Activated T-helper 2 cell treated with anti-CD3 and anti-CD28 coated beads, Interferon-gamma antibody, Interleukin-2, Interleukin-4, amounts not matched to agents 10 μg/mL and 5 μg/mL and 100 μg/mL, durations not matched to agents 14 hours and 24 hours and 36 hours (primary cell): ENCODE measurements at places on chromosomes 13 and 19. TPM values are rescaled to one million over a fixed set of nuclear protein-coding genes. Genes with fewer than 3 reads are reported as not detected.

KLK14 gene
- 0.44 and 0.52 TPM in 2 replicates for total RNA-seq

LYPD3 gene
- total RNA-seq = 2.5 and 3.0 TPM in 2 replicates

GPR4 gene
- not detected in 2 replicates for total RNA-seq

NLRP7 gene
- total RNA-seq = not detected in 2 replicates

BCAM gene
- total RNA-seq = not detected in 2 replicates

MEDAG gene
- not detected in 2 replicates for total RNA-seq

GRCh38 chr13:51541037-51541436 lies 43.2 kb upstream of the WDFY2 start:
- H3K4me1 ChIP-seq = peaks cover 10% of the 10 kb centered on the region
- peaks cover 9% of the 10 kb centered on the region for H3K27me3 ChIP-seq
- no peak overlapping the region for H3K4me3 ChIP-seq
- DNase-seq = no peak
- no peaks in the 10 kb centered on the region for H3K36me3 ChIP-seq
- no peak overlapping the region for H3K27ac ChIP-seq

DNA sequence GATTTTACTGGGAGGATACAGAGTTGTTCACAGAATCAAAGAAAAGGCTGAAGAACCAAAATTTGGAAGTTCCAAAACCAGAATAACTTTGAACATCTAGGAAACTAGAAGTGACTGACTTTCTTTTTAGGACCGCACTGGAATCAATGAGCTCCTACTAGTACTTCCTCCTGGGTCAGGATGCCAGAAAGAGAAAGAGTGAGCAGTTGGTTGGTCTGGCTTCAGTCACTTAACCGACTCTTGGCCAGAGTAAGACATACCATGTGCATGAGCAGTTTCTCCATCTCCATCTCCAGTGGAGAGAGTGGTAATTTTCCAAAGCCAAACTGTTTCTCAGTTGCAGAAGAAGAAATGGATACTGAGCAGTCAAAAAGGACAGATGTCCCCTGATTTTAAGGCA lies 27.1 kb upstream of the MTUS2 start:
- no peak overlapping the region for H3K27ac ChIP-seq
- H3K4me3 ChIP-seq = no peak overlapping the region
- DNase-seq = no peak
- no peaks in the 10 kb centered on the region for H3K36me3 ChIP-seq

DNA sequence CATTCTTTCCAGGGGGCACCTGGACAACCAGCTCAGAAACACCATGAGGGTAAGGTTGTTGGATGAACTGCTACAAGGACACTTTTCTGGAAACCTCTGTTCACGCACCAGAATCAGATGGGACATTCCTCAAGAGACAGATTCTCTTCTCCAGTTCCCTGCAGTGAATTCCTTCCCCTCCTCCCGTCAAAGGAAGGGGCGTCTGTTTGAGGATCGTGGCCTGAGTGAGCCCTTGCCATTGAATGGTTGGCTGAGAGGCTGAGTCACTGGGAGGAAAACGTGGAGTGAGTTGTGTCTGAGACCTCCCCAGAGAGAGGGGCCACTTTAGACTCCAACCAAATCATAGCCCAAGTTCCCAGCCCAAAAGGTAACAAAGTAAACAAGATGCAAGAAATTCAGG lies 79.4 kb upstream of the ZNF507 start:
- no peaks in the 10 kb centered on the region for H3K27me3 ChIP-seq
- H3K27ac ChIP-seq = no peak overlapping the region
- no peak overlapping the region for H3K4me3 ChIP-seq
- no peak for DNase-seq

DNA sequence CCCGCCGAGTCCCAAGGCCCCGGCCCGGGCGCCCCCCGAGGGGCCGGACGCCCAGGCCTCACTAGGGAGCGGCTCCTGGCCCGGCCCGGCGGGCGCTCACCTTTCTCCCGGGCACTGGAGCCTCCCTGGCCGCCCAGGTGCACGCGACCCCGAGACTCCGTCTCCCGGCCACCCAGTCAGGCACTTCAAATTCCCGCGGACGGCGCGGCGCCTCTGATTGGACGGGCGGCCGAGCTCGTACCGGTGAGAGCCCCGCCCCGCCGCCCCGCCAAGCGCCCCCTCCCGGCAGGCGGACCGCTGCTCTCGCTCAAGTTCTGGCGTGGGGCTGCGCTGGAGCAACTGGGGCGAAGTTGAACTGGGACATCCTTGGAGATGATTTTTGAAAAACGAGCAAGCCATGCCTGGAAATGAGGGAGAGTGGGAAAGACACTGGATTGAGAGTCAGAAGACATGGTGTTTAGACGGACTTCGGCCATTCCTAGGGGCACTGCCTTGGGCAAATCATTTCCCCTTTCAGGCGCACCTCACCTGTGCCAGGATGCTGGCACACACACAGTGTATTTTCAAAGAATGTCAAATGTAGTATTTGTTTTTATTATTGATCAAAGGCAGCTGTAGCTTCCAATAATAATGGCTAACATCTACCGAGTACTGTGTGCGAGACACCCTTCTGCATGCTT lies 485.3 kb downstream of the UQCRFS1 start:
- H3K4me3 ChIP-seq = no peak overlapping the region
- H3K27me3 ChIP-seq = peaks cover 23% of the 10 kb centered on the region
- H3K36me3 ChIP-seq = no peaks in the 10 kb centered on the region
- DNase-seq = peak; percentile 51

DNA sequence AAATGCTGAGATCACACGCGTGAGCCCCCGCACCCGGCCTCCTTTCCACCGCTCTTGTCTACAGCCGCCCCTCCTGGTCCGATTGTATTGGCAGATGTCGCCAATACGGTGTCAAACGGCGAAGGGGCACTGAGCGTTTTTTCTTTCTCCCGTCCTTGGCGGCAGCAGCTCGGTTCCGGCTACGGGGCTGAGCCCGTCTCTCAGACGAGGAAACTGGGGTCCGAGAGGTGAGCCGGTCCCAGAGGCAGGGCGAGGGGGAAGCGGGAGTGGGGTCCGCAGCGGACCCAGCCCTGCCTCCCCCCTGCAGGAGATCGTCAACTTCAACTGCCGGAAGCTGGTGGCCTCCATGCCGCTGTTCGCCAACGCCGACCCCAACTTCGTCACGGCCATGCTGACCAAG lies 20.4 kb downstream of the POLRMT start:
- no peak for DNase-seq
- no peak overlapping the region for H3K4me3 ChIP-seq
- H3K36me3 ChIP-seq = peaks cover 22% of the 10 kb centered on the region
- peaks cover 11% of the 10 kb centered on the region for H3K4me1 ChIP-seq
- H3K27me3 ChIP-seq = no peaks in the 10 kb centered on the region

DNA sequence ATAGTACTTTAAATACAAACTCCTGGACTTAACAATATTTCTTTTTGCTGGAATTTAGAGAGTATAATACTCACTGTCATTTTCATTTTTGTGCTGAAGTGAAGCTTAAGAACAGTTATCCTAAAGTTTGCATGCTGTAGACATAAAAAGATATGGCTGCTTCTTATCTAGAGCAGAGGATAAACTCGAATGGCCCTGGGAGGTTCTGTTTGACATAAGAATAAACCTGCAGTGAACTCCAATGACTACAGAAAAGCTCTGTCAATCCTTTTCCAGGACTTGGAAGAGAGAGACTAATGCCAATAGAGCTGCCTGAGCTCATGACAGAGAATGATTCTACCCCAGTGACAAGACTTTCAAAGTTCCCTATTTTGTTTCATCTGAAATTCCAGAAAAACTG lies 1017.8 kb upstream of the MIR17HG start:
- H3K27me3 ChIP-seq = no peaks in the 10 kb centered on the region
- no peaks in the 10 kb centered on the region for H3K4me1 ChIP-seq
- H3K27ac ChIP-seq = no peak overlapping the region
- H3K36me3 ChIP-seq = no peaks in the 10 kb centered on the region
- no peak overlapping the region for H3K4me3 ChIP-seq

- DNase-seq = no peak
- H3K4me3 ChIP-seq = peak overlapping the region; percentile 34
- peaks cover 90% of the 10 kb centered on the region for H3K4me1 ChIP-seq
- H3K27ac ChIP-seq = peak overlapping the region; percentile 74
Observed at GRCh38 chr13:98568918-98569317, 8.0 kb downstream of the STK24 start.

DNA sequence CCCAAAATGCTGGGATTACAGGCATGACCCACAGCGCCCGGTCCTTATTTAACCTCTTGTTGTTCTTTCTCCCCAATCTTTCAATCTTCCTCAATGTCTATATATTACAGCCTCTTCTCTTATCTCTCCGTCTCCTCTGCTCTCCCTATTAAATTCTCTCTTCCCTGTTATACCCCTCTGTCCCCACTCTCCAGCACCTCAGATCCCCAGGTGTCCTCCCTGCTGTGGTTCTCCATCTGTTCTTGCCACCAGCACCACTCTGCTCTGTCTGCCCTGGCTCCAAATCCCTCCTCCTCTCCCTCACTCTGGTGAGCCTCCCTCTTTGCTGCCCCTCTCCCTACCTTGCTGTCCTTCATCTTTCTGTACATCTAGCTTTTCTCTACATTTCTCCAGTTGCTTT lies 1.1 kb downstream of the ZNF600 start:
- DNase-seq = no peak
- H3K27me3 ChIP-seq = no peaks in the 10 kb centered on the region
- H3K4me3 ChIP-seq = peak overlapping the region; percentile 85
- peak overlapping the region; percentile 14 for H3K27ac ChIP-seq
- H3K36me3 ChIP-seq = peaks cover 58% of the 10 kb centered on the region

DNA sequence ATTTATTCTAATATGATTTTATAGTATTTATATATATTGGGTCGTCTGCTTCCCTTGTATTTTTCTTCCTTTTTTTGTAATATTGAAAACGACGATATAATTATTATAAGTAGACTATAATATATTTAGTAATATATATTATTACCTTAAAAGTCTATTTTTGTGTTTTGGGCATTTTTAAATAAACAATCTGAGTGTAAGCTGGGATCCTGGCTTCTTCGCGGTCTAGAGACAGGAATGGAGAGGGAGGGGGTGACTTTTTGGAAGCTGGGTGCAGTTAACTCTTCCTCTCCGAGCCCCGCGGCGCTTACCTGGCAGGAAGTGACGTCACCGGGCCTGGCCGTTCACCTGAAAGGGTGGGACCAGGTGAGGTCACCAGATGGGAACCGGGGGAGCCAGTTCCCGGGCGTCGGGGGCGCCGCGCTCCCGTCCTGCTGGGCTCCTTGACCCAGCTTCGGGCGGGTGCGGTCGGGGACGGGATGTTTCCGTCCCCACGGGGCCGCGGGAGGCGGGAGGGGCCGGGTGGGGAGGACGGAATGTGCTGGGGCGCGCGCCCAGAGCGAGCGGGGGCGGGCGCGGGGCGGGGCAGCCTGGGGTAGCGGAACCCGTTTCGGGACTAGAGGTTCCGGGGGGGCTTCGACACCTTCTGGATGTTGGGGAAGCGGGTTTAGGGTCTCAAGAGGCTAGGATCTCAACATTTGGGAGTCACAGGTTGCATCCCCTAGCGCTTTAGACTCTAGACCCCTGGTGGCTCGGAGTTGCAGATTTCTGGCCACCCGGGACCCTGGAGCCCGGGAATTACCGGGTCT lies 2.8 kb downstream of the ZFP36 start:
- peaks cover 31% of the 10 kb centered on the region for H3K36me3 ChIP-seq
- H3K4me3 ChIP-seq = peak overlapping the region; percentile 97
- H3K27ac ChIP-seq = peak overlapping the region; percentile 90
- peak; percentile 70 for DNase-seq
- peaks cover 44% of the 10 kb centered on the region for H3K4me1 ChIP-seq

- H3K27me3 ChIP-seq = no peaks in the 10 kb centered on the region
- peaks cover 20% of the 10 kb centered on the region for H3K4me1 ChIP-seq
- H3K27ac ChIP-seq = no peak overlapping the region
- DNase-seq = no peak
- peaks cover 43% of the 10 kb centered on the region for H3K36me3 ChIP-seq
Observed at GRCh38 chr19:1363599-1363998, 20.1 kb upstream of the NDUFS7 start.

DNA sequence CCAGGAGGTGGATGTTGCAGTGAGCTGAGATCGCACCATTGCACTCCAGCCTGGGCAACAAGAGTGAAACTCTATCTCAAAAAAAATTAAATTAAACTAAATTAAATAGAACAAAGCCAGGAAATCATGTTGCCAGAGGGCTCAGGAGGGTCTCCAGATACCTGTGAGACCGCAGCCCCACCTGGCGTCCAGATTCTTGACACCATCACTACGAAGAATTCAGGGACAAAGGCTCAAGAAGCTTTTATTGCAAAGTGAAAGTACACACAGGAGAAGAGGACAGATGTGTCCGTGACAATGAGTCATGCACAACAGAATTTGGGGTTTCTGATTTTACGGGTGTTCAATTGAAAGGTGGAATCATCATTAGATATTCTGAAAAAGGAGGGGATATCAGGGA lies 76.6 kb downstream of the STOML3 start:
- H3K36me3 ChIP-seq = no peaks in the 10 kb centered on the region
- DNase-seq = no peak
- peaks cover 12% of the 10 kb centered on the region for H3K27me3 ChIP-seq
- H3K4me1 ChIP-seq = no peaks in the 10 kb centered on the region
- no peak overlapping the region for H3K4me3 ChIP-seq

GRCh38 chr19:55462722-55463121 lies 1.3 kb upstream of the ISOC2 start:
- no peaks in the 10 kb centered on the region for H3K27me3 ChIP-seq
- peak overlapping the region; percentile 85 for H3K4me3 ChIP-seq
- H3K27ac ChIP-seq = no peak overlapping the region
